ENCODE measurements at places on chromosomes 1 and 21. TPM values are rescaled to one million over a fixed set of nuclear protein-coding genes. Genes with fewer than 3 reads are reported as not detected.

DNA sequence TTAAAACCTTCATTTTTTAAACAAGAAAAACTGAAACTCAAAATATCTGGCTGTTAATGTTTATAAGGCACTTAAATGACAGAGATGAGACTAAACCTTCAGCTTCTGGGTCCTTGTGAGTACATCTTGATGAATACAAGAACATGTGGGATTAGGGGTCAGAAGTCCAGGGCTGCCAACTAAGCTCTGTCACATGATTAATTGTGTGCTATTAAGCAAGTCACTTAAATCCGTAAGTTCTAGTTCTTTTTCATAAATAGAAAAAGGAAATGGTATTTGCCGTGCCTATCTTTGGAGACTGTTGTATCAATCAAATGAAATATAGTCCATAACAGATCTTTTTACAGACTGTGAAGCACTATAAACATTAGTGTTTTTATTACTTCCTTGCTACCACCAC is 43.2 kb upstream of the KCTD3 start:
- H3K4me3 ChIP-seq: no peak overlapping the region
- no peaks in the 10 kb centered on the region for H3K4me1 ChIP-seq
- no peaks in the 10 kb centered on the region for H3K27me3 ChIP-seq
- H3K27ac ChIP-seq: no peak overlapping the region
- no peak for DNase-seq

KIRREL1 gene
- 34.1 TPM for total RNA-seq

TSSK3 gene
- 3.9 TPM for total RNA-seq

DNA sequence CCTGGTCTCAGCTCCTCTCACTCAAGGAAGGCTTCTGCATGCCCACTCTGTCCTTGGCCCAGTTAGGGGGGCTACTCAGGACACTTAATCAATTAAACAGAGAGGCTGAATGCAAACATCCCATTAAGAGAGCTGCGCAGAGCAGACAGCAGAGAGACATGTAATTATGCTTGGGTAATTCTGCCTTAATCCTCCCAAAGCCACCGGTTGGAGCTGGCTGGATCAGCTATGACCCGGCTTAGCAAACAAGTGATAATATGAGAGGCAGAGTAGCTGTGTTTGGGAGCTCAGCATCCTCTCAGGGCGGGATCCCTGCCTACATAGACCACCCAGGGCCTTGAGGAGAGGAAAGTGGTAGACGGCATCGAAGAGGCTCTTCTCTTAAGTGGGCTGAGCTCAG is 183.2 kb downstream of the GRIK3 start:
- H3K27me3 ChIP-seq: peaks cover 9% of the 10 kb centered on the region
- H3K36me3 ChIP-seq: no peaks in the 10 kb centered on the region
- DNase-seq: no peak
- no peak overlapping the region for H3K27ac ChIP-seq
- H3K4me1 ChIP-seq: no peaks in the 10 kb centered on the region

- no peak overlapping the region for H3K4me3 ChIP-seq
- no peak overlapping the region for H3K27ac ChIP-seq
- no peaks in the 10 kb centered on the region for H3K4me1 ChIP-seq
- H3K27me3 ChIP-seq: no peaks in the 10 kb centered on the region
Measured at GRCh38 chr1:220514256-220514655, 13.7 kb upstream of the MARK1 start.

MAP3K21 gene
- total RNA-seq: 9.5 TPM

DNA sequence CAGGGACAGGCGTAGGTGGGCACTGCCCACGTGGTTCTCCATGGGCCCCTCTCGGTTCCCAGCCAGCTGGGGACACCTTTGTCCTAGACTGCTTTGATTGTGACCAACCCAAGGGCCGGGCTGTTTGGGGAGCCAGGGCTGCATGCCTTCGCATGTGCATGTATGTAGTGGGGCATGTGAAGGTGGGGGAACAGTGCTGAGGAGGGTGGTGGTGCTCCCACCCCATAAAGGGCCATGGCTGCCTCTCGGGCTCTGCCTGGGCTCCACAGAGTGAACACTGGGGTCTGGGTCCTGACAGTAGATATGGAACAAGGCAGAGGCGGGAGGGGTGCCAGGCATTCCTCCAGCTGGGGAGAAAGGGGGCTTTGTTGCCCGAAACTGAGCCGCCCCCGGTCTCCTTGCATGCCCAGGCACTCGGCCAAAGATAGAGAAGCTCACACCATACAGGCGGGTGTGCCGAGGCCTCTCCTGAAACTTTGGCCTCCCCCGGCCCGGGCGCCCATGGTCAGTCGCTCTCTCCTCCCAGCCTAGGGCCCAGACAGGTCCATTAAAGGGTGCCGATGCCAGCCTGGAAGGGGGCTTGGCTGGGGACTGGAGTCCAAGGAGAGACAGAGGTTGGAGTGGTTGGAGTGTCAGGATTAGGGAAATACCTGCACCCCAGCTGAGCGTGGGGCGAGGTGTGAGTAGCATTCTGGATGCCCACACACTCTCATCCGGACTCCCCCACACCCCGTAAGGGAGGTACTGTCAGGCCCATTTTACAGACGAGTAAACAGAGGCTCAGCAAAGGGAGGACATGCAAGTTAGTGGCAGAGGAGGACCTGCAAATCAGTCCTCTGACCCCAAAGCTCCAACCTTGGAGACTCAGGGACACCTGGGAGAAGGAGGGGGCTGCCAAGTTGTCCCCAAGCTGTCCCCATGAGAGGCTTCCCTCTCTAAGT is 41.1 kb downstream of the EPHA2 start:
- no peak overlapping the region for H3K4me3 ChIP-seq
- H3K27me3 ChIP-seq: no peaks in the 10 kb centered on the region
- H3K36me3 ChIP-seq: no peaks in the 10 kb centered on the region
- H3K27ac ChIP-seq: no peak overlapping the region

ELAPOR1 gene
- 202 TPM for total RNA-seq

DNA sequence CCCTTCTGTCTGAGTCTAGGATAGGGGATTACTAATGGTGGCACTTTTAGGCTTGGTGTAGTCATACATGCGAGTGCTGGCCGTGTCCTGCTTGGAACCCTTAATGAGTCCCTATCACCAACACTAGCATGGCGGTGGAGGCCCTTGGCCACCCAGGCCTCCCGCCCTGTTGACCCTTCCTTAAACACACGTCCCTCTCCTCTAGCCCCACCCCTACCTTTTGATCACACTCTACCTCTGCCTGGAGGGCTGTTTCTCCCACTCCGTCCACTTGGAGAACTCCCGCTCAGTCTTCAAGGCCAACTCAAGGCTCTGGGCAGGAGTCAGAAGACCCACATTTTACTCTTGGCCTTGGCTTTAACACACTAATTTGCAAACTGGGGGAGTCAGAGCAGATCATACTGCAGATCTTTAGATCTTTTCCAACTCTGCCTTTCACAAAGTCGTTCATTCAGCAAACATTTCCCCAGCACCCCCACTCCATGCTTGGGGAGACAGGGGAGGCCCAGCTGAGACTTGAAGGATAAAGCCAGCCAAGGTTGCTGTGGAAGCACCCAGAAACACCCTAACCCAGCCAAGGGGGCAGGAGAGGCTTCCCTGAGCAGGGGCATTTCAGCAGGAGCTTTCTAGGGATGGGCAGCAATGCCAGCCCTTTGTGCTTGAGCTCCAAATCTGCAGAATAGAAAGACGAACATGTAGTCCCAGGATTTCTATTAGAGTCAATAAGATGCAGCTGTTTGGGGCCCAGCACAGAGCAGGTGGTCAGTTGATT is 1.9 kb downstream of the PODN start:
- no peak for DNase-seq
- no peak overlapping the region for H3K27ac ChIP-seq
- no peaks in the 10 kb centered on the region for H3K36me3 ChIP-seq

DNA sequence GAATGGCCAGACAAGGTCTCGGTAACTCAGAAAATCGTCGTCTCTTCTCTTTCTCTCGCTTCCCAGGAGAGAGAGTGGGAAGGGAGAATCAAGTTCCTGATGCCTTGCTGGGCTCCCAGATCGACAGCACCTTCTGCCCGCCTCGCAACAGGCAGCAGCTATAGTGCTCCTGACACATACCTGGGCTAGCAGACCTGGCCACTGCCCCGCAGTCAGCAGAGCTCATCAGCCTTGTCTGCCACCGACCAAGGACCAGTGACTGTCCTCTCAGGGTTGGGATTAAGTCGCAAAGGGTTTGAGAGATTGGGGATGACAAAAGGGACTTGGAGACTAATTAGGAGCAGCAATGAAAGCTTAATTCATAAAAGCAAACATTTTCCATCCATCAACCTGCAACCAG is 4.1 kb downstream of the RUNX3 start:
- peak overlapping the region; percentile 43 for H3K27ac ChIP-seq
- peak overlapping the region; percentile 18 for H3K4me3 ChIP-seq
- no peaks in the 10 kb centered on the region for H3K4me1 ChIP-seq
- no peak for DNase-seq
- H3K36me3 ChIP-seq: no peaks in the 10 kb centered on the region

DNA sequence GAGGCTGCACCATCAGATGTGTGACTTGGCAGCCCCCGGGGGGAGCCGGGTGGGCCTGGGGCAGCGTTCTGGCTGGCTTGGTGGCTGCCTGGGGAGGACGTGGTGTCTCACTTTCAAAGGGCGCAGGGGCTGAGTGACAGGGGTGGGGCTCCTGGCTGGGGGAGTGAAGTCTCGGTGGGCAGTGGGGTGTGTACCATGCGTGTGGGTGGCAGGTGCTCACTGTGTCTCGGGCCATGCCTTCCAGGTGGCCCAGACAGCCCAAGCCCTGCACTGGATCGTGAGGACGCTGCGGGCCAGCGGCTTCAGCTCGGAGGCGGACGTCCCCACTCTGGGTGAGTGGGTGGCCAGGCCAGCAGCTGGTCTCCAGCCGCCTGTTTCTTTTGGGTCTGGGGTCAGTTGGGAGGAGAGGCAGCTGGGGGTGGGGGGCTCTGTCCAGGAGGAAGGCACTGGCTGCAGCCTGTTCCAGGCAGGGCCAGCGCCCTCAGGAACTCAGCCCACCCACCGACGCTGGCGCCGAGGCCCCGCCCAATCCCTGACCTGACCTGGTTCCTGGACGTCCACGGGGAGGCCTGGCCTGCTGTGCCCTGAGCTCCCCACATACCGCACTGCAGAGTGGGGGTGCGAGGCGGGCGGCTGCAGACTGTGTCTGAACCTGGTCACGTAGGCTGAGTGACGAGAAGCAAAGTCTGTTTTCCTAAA is 30.6 kb upstream of the LRRC3 start:
- peak overlapping the region; percentile 40 for H3K4me3 ChIP-seq
- no peaks in the 10 kb centered on the region for H3K27me3 ChIP-seq
- no peaks in the 10 kb centered on the region for H3K36me3 ChIP-seq
- no peaks in the 10 kb centered on the region for H3K4me1 ChIP-seq

DNA sequence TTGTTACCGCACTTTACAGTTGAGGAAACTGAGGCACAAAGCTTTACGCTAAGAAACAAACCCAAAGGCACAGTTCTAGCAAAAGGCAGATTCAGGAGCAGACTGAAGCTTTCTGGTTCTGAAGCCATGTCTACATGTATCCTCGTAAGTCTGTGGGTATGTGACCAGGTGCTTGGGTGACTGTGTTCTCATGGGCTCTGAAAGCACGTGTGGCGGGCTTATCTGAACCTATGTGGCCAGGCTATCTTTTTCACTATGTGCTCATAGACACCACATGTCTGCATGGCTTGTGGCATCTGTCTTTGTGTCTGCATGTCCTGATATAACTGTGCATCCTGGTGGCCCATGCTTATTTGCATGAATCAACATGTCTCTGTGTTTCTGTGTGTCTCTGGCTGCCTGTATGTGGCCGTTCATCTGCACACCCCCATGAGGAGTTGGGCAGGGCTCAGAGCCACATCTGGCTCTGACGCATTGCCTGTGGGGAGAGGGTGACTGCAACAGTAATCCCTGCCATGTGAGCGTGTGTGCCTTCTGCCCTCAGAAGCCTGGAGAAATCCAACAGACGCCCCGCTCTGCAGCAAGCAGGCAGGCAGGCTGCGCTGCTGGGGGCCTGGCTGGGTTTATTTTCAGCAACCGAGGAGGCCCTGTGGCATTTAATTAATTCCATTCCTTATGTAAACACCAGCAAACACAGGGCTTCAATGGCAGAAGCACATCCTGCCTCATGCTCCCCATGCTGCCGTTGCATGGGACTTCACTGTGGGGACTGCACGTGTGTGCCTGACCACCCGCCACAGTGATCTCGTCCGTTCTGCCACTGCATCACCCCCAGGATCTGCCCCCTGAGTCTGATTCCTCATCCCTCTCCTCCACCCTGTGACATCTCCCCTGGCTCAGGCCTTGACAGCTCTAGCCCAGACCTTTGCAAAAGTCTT is 115.4 kb downstream of the TRABD2B start:
- no peak for DNase-seq
- no peaks in the 10 kb centered on the region for H3K4me1 ChIP-seq
- H3K4me3 ChIP-seq: no peak overlapping the region
- no peaks in the 10 kb centered on the region for H3K36me3 ChIP-seq
- H3K27ac ChIP-seq: no peak overlapping the region

DNA sequence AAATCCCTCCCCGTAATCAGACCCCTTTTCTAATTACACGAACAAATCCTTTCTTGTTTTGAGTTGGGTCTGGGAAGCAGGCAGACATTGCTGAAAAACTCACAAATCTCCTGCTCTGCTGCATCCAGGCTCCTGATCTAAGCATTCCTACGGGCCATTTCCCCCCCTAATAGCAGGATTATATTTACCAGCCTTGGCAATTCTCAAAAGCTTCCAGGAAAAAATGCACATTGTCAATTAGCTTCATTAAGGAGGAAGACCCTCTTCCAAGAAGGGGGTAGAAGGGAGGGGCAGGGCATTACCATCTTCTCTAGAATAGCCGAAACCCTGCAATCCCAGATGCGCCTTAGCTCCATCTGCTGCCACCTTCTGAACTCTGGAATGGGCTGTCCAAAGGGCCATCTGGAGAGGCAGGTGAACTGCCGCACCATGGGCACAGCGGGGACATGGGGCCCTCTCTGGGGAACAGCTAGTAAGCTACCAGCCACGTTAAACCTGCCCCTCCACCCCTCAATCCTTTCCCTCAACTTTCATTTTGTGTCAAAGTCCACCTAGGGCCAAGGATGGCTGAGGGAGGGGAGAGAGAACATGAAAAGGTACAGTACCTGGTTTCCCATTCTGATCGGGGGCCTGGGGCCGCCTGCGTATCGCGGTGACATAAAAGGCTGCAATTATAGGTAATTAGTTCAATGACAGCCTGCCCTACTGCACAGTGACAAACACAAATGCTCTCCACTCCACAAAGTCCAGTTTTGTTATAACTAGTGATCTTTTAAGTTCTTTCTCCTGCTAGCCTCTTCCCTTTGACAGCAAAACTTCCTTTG is 56.8 kb downstream of the MRPL37 start:
- no peak overlapping the region for H3K27ac ChIP-seq
- no peak overlapping the region for H3K4me3 ChIP-seq
- H3K4me1 ChIP-seq: peaks cover 13% of the 10 kb centered on the region
- no peaks in the 10 kb centered on the region for H3K36me3 ChIP-seq

- no peak for DNase-seq
- no peaks in the 10 kb centered on the region for H3K4me1 ChIP-seq
- H3K36me3 ChIP-seq: no peaks in the 10 kb centered on the region
- no peak overlapping the region for H3K4me3 ChIP-seq
- no peak overlapping the region for H3K27ac ChIP-seq
Measured at GRCh38 chr1:207414606-207415108, 39.5 kb upstream of the CR2 start.

PAQR6 gene
- 3.9 TPM for total RNA-seq

- H3K4me3 ChIP-seq: no peak overlapping the region
- peak overlapping the region; percentile 88 for H3K27ac ChIP-seq
- no peaks in the 10 kb centered on the region for H3K4me1 ChIP-seq
- no peaks in the 10 kb centered on the region for H3K36me3 ChIP-seq
Measured at GRCh38 chr21:36125512-36126207, 9.2 kb upstream of the CBR3 start.

GRCh38 chr1:54581621-54582035 is 33.6 kb downstream of the ACOT11 start:
- peak; percentile 85 for DNase-seq
- H3K27ac ChIP-seq: peak overlapping the region; percentile 82
- H3K36me3 ChIP-seq: no peaks in the 10 kb centered on the region
- H3K4me1 ChIP-seq: peaks cover 16% of the 10 kb centered on the region
- no peaks in the 10 kb centered on the region for H3K27me3 ChIP-seq
